ENCODE measurements at places on chromosomes 1 and 21. TPM values are rescaled to one million over a fixed set of nuclear protein-coding genes. Genes with fewer than 3 reads are reported as not detected.

- H3K36me3 ChIP-seq, result no peaks in the 10 kb centered on the region
- peaks cover 9% of the 10 kb centered on the region for H3K4me1 ChIP-seq
- no peak for DNase-seq
- no peaks in the 10 kb centered on the region for H3K27me3 ChIP-seq
These were observed 55.1 kb downstream of the ATP2B4 start for GRCh38 chr1:203681739-203682138.

GRCh38 chr1:195415584-195415983 lies 1192.7 kb downstream of the KCNT2 start:
- H3K27me3 ChIP-seq, result no peaks in the 10 kb centered on the region
- no peaks in the 10 kb centered on the region for H3K4me1 ChIP-seq
- DNase-seq, result no peak
- H3K36me3 ChIP-seq, result no peaks in the 10 kb centered on the region
- H3K27ac ChIP-seq, result no peak overlapping the region

GRCh38 chr1:30758785-30759380 lies 1.3 kb upstream of the LAPTM5 start:
- no peak for DNase-seq
- H3K27me3 ChIP-seq, result no peaks in the 10 kb centered on the region
- H3K4me3 ChIP-seq, result no peak overlapping the region
- no peak overlapping the region for H3K27ac ChIP-seq
- no peaks in the 10 kb centered on the region for H3K36me3 ChIP-seq

GRCh38 chr1:167137332-167137781 lies 43.5 kb downstream of the STYXL2 start:
- no peak overlapping the region for H3K4me3 ChIP-seq
- H3K4me1 ChIP-seq, result no peaks in the 10 kb centered on the region
- DNase-seq, result no peak
- no peaks in the 10 kb centered on the region for H3K27me3 ChIP-seq
- no peaks in the 10 kb centered on the region for H3K36me3 ChIP-seq
- no peak overlapping the region for H3K27ac ChIP-seq

DNA sequence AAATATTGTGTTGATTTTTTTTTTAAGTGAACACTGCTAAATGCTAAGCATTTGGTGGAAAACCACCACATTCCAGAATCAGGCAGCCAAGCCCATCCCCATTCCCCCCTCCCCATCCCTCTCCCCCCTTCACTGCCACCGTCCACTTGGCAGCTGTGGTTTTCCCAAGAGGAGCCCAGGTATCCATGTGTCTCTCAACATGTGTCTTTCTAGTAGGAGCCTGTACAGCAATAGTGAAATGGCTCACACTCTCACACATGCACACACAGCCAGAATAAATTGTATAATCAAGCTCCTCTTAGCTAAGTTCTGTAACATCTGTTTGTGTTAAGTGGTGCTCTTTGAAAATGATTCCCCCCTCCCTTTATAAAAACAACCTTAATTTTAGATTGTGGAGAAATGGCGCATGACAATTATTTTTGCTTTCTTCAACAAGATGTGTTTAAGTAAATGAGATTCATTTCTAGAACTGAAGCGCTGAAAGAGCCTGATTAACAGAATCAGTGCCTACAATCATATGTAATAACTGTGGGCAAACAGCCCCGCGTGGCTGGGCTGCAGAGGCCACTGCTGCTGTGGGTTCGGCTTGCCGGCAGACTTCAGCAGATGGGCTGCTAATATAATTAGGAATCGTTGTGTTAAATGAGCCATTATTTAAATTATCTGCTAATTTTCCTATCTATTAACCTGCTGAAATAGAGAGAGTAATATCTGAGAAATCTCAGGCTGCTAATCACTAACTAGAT lies 43.3 kb downstream of the BACE2 start:
- H3K4me1 ChIP-seq, result peaks cover 38% of the 10 kb centered on the region
- no peaks in the 10 kb centered on the region for H3K27me3 ChIP-seq
- H3K4me3 ChIP-seq, result no peak overlapping the region
- DNase-seq, result no peak

- no peak overlapping the region for H3K4me3 ChIP-seq
- H3K27me3 ChIP-seq, result no peaks in the 10 kb centered on the region
- H3K27ac ChIP-seq, result no peak overlapping the region
- no peaks in the 10 kb centered on the region for H3K4me1 ChIP-seq
- no peak for DNase-seq
These were observed 179.3 kb downstream of the CACNA1E start for GRCh38 chr1:181662606-181663005.

DNA sequence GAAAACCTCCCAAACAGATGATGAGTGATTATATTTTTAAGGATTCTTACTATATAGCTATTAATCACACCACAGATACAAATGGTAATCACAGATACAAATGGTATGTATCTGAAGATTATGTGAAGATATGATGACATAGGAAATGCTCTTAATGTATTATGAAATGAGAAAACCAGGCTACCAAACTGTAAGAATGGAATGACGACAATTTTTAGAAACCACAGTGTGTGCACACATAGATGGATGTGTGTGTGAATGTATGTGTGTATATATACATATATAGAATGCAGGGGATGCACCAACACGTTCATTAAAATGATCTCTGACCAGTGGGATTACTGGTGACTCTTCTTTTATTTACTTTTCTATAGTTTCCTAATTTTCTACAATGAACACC lies 21.5 kb upstream of the ENAH start:
- no peaks in the 10 kb centered on the region for H3K36me3 ChIP-seq
- no peak overlapping the region for H3K4me3 ChIP-seq
- H3K4me1 ChIP-seq, result peaks cover 4% of the 10 kb centered on the region
- H3K27ac ChIP-seq, result no peak overlapping the region
- DNase-seq, result no peak

- peaks cover 42% of the 10 kb centered on the region for H3K4me1 ChIP-seq
- H3K27me3 ChIP-seq, result no peaks in the 10 kb centered on the region
- H3K4me3 ChIP-seq, result no peak overlapping the region
- DNase-seq, result no peak
These were observed 121.8 kb downstream of the EPHB2 start for GRCh38 chr1:22832414-22832786.

DNA sequence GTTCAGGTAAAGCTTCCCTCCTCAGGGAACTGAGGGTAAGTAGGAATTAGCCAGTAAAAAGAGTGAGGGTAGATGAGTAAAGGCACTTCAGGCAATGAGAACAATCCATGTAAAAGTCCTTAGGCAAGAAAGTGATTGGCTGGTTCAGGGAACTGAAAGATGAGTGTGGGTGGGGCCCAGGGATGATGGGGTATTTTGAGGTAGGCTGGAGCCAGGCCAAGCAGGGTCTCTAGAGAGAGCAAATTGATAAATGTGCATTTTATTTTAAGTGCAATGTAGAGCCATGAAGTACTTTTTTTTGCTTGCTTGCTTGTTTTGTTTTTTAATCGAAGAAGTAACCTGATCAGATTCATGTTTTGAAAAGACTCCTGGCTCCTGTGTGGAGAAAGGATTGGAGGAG lies 26.5 kb downstream of the OSBPL9 start:
- H3K36me3 ChIP-seq, result no peaks in the 10 kb centered on the region
- peaks cover 10% of the 10 kb centered on the region for H3K4me1 ChIP-seq

- no peaks in the 10 kb centered on the region for H3K36me3 ChIP-seq
- no peaks in the 10 kb centered on the region for H3K27me3 ChIP-seq
- no peak overlapping the region for H3K27ac ChIP-seq
- no peaks in the 10 kb centered on the region for H3K4me1 ChIP-seq
- no peak for DNase-seq
These were observed 1044.0 kb upstream of the ADGRL4 start for GRCh38 chr1:80050523-80050922.

- DNase-seq, result no peak
- peaks cover 27% of the 10 kb centered on the region for H3K4me1 ChIP-seq
- H3K27me3 ChIP-seq, result no peaks in the 10 kb centered on the region
- H3K27ac ChIP-seq, result no peak overlapping the region
- H3K4me3 ChIP-seq, result no peak overlapping the region
These were observed 182.0 kb downstream of the DUSP10 start for GRCh38 chr1:221559911-221560310.

The PLCH2 gene
- total RNA-seq, result 0.29 TPM

The LCE1E gene
- total RNA-seq, result not detected
